ENCODE measurements at places on chromosomes 11 and 22.

DNA sequence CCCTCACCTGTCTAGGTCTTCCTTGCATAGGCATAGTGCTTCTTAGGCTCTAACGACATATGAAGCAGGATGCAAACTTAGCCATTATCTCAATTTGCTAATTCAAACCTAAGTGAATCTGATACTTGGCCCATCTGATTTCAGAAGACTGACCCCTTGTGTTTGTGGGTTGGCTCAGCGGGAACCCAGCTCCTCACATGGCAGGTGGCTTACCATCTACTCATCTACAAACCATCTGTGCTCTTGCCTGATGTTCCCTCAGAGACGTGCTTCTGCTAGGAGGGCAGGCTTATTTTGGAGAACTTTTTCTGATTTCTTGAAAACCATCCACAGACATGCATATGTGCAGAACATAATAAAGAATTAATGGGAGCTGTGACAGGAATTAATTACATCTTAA is 15.2 kb downstream of the ELMOD1 start:
- no peak for DNase-seq

- DNase-seq: no peak
These were observed 32.0 kb downstream of the SHANK3 start for GRCh38 chr22:50704510-50705218.

- DNase-seq: no peak
These were observed 13.1 kb downstream of the MLC1 start for GRCh38 chr22:50072167-50072555.

DNA sequence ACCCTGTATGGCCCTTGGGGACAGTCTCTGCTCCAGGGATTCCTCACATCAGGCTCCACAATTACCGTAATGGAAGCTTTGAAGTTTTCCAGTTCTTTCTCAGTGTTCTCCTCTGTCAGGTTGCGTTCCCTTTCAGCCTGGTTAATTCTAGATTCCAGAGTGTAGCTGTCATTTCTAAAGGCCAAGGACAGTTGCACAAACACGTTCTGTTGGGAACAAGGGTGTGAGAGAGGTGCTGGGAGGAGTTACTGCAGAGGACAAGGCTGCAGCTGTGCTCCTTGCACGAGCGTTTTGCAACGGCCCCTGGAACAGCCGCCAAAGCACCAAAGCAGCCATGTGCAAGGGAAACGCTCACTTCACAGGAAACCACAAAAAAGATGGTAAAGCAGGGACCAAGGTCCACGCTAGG is 35.9 kb upstream of the LYVE1 start:
- DNase-seq: no peak

All from cerebellar nuclear complex (tissue), 1 donor.